ENCODE measurements at places on chromosomes 16 and 17.

- DNase-seq: peak; percentile 80
These were observed 3.4 kb downstream of the MAP2K3 start for GRCh38 chr17:21287703-21288449.

DNA sequence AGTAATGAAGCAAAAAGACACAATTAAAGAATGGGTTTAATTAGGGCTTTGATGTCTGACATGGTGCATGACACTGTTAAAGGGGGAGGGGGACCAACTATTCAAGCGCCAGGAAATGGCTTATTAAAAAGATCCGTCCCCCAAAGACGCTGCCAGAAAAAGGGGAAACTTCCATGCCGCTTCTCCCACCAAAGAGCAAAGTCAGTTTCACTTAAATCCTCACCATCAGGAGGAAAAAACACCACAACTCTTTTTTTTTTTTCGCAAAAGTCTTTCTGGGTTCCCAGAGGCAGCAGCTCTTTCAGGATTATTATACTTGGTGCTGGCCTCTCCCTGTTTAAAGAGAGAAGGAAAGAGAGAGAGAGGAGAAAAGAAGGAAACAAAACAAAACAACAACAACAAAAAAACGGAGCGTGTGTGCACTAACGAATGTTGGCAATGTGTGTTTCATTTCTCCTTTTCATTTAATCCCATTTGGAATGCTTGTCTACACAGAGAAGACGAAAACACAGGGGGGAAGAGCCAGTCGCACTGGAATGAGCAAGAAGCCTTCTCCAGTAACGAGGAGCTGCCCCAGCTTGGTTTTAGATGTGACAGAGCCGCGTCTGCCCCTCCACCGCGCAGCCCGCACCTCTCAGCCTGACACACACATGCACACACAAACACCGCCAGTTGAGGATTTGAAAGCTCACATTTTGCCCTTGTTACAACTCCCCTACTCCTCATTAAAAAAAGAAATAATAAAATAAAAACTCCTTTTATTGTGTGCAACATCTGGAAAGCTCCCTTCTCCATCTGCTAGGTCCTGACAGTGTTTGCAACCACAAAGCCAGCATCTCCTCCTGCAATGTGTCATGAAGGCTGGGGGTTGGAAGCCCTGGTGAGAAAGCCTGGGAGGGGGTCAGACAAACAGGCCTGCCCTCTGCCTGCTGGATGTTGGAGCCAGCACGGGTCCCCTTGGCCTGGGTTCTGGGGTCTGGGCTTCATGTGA lies 32.7 kb upstream of the AXIN2 start:
- no peak for DNase-seq

- DNase-seq: peak; percentile 89
These were observed 29.1 kb downstream of the LDHD start for GRCh38 chr16:75087375-75087979.

DNA sequence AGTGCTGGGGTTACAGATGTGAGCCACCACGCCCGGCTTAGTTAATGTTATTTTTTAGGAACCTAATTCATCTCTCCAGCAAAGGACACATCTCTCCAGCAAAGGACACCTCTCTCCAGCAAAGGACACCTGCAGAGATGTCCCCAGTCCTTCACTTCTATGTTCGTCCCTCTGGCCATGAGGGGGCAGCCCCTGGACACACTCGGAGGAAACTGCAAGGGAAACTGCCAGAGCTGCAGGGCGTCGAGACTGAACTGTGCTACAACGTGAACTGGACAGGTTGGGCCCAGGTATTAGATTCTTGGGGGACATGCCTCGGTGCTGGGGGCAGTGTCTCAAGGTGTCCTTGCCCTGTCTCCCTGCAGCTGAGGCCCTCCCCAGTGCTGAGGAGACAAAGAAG lies 4.7 kb downstream of the PFAS start:
- DNase-seq: no peak

- DNase-seq: no peak
These were observed 16.6 kb downstream of the CASKIN2 start for GRCh38 chr17:75498726-75499213.

DNA sequence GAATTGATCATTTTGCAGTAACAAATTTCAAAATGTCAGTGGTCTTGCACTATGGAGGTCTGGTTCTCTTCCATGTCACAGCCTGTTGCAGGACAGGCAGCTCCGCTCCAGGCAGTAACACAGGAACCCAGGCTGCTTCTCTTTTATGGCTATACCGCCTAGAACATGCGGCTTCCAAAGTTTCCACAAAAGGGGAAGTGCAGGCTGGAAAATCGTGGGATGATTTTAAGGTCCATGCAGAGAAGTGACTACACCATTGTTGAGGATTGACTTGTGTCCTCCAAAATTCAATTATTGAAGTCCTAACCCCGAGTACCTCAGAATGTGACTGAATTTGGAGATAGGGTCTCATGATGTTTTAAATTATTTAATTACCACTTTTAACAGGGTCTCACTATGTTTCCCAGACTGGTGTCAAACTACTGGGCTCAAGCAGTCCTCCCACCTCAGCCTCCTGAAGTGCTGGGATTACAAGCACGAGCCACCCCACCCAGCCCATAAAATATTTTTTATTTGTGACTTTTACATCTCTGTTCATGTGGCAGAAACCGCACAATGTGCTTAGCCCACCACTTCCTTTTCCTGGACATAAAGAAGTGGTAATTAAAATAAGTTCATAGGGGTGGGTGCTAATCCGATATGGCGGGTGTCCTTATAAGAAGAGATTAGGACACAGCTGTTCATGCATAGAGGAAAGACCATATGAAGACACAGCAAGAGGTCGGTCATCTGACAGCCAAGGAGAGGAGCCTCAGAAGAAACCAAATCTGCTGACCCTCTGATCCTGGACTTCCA lies 279.2 kb upstream of the RPL38 start:
- no peak for DNase-seq

- no peak for DNase-seq
These were observed 112.8 kb downstream of the ZNF778 start for GRCh38 chr16:89330177-89330856.

DNA sequence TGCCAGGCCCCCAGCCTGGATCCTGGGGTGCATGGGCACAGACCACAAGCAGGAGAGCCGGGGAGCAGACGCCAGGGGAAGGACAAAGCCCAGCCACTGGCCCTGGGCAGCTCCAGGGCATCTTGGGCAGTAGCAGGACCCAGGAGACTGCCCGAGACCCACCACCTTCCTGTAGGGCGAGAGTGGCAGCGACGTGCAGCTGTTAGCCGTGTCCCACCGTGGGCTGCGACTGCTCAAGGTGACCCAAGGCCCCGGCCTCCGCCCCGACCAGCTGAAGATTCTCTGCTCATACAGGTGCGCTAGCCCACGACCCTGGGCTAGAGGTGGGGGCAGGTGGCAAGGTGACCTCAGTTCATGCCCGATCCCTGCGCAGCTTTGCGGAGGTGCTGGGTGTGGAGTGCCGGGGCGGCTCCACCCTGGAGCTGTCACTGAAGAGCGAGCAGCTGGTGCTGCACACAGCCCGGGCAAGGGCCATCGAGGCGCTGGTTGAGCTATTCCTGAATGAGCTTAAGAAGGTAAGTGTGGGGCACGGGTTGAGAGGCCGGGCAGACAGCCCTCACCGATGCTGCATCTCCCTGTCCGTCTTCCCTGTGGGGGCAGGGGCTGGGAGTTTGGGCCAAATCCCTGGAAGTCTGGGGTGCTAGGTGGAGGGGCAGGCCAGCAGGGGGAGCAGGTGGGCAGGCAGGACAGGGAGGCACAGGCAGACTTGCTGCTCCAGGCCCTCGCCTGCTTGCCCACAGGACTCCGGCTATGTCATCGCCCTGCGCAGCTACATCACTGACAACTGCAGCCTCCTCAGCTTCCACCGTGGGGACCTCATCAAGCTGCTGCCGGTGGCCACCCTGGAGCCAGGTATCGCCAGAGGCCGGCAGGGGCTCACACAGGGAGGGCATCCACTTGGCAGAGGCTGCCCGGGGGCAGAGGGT lies 13.5 kb upstream of the SMIM5 start:
- no peak for DNase-seq

DNA sequence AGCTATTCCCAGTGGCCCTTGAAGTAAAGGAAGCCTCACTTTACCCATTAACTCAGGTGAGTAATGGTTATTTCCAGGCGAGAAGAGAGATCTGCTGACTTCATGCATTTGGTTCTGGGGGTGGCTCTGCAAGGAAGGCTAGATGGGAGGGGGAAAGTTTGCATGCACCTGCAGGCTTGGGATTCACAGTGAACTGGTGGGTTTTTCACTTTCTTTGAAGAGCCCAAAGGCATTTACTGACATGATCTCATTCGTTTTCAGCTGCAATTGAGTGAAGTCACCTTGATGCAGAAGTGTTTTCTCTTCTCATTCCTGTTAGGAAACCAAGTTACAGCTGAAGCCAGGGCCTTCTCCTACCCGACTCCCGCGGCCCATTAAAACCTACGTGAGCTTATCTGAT lies 131.0 kb upstream of the N4BP1 start:
- no peak for DNase-seq

DNA sequence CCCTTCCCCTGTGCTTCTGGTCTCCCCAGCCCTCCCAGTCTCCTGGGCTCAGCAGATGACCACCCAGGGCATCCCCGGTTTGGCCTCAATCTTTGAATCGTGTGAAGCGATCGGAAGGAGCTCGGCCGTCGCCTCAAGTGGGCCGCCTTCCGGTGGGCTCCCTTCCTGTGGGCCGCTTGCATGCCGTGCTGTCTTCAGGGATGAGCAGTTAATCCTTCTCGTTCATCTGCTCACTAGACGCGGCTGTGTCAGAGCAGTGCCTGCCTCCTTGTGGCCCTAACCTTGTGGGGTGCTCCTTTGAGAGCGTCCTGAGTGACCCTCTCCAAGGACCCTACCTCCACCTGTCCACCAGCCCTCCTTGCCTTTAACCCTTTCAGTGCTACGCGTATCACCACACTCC lies 40.4 kb downstream of the BAIAP2 start:
- no peak for DNase-seq

GRCh38 chr17:8785547-8786413 lies 13.4 kb downstream of the MFSD6L start:
- peak; percentile 7 for DNase-seq

All from NCI-H510A (cell line).